ENCODE measurements at places on chromosomes 1 and 21. TPM values are rescaled to one million over a fixed set of nuclear protein-coding genes. Genes with fewer than 3 reads are reported as not detected.

- no peaks in the 10 kb centered on the region for H3K27me3 ChIP-seq
- no peak overlapping the region for H3K4me3 ChIP-seq
- H3K27ac ChIP-seq: no peak overlapping the region
- H3K4me1 ChIP-seq: peaks cover 10% of the 10 kb centered on the region
- DNase-seq: no peak
Observed at GRCh38 chr1:162868972-162869371, 8.0 kb upstream of the CCDC190 start.

DNA sequence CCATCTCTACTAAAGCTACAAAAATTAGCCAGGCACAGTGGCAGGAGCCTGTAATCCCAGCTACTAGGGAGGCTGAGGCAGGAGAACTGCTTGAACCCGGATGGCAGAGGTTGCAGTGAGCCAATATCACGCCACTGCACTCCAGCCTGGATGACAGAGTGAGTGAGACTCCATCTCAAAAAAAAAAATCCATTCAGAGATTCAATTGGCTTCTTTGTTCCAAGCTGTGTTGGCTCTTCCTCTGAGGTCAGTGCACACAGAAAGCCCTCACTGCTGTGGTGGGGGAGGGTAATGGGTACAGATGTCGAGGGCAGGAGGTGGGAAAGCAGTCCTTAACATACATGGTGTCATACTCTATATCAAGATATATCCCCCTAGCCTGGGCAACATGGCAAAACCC, 14.7 kb downstream of the TIE1 start:
- H3K27ac ChIP-seq: no peak overlapping the region
- no peaks in the 10 kb centered on the region for H3K27me3 ChIP-seq
- H3K36me3 ChIP-seq: no peaks in the 10 kb centered on the region
- no peak for DNase-seq

The RIMS3 gene
- not detected for total RNA-seq

The GBP4 gene
- total RNA-seq: not detected

The LRRC71 gene
- not detected for total RNA-seq

GRCh38 chr1:10733474-10734366, 62.7 kb downstream of the CASZ1 start:
- H3K4me3 ChIP-seq: no peak overlapping the region
- no peak for DNase-seq
- H3K27ac ChIP-seq: no peak overlapping the region
- no peaks in the 10 kb centered on the region for H3K4me1 ChIP-seq
- peaks cover 29% of the 10 kb centered on the region for H3K27me3 ChIP-seq

- no peak for DNase-seq
- no peaks in the 10 kb centered on the region for H3K4me1 ChIP-seq
- H3K36me3 ChIP-seq: no peaks in the 10 kb centered on the region
- H3K4me3 ChIP-seq: no peak overlapping the region
- no peaks in the 10 kb centered on the region for H3K27me3 ChIP-seq
- H3K27ac ChIP-seq: no peak overlapping the region
Observed at GRCh38 chr1:207077012-207077411, 11.6 kb upstream of the C4BPB start.

DNA sequence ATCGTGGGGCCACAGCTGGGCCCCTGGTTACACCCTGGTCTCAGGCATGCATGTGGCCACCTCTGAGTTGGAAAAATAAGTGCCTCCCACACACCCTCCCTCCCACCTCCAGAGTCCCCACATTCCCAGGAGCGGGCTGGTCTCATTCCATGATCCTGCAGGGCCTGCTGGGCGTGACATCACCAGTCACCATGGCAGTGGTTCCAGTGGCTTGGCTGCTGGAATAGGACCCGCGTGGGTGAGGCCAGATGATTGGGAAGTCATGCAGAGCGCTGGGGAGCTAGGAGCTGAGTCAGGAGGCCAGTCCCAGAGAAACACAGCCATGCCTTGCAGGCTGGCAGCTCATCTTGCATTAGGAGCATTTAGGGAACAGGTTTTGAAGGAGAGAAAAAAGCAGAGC, 125.4 kb upstream of the TMEM51 start:
- no peaks in the 10 kb centered on the region for H3K36me3 ChIP-seq
- DNase-seq: peak; percentile 98
- H3K27me3 ChIP-seq: no peaks in the 10 kb centered on the region
- H3K27ac ChIP-seq: peak overlapping the region; percentile 86
- H3K4me3 ChIP-seq: 0 out of 2 replicates have a peak overlapping the region, but pooled peaks have one; percentile 16
- peaks cover 22% of the 10 kb centered on the region for H3K4me1 ChIP-seq

DNA sequence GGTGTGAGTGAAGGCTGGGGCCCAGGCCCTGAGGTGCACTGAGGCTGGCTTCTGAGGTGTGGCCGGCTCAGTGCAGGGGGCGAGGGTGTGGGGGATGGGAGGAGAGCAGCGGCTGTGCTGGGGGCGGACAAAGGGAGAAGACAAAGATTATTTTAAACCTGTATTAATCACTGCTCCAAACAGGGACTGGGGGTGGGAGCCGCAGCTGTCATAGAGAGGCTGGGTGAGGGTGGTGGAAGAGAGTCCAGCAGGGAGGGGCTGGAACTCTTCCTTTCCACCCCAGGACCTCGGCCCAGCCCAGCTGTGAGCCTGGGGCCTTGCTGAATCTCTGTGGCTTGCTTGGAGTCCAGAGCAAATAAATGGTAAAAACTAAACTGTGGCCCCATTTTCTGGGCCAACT, 106.9 kb downstream of the KCND3 start:
- H3K27me3 ChIP-seq: no peaks in the 10 kb centered on the region
- no peaks in the 10 kb centered on the region for H3K36me3 ChIP-seq
- no peaks in the 10 kb centered on the region for H3K4me1 ChIP-seq

The TSPAN1 gene
- total RNA-seq: not detected

DNA sequence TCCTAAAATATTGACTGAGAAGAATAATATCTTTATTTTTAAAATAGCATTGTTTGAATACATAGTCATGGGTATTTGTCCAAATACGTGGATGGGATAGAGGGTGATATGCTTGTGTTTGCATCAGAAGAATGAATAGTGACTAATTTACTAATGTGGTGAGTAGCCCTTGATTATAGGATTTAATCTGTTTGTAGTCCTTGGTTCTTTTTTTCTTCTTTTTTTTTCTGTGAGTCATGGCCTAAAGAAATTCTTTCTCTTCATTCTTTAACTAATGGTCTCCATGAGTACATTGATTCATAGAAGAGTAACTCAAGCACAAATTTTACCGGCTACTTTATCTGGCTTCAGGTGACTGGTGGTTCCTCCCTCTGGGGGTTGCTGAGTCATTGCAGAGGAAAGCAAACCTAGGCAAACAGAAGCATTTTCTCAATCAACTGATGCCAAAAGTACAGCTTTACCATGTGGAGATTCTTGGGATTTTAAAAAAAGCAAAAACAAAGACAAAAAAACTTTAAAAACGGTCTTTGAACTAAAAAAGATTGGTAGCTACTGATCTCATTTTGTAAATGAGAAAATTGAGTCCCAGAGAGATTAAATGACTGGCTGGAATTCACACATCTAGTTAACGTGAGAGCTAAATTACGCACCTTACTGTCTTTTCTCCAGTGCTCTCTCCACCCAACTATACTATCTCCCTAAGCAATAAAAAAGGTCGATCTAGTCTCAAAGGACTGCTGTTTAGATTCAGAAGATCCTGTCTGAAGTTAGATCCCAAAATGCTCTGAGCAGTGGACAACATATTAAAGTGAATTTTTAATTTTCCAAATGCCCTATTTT, 40.5 kb downstream of the AK5 start:
- DNase-seq: peak; percentile 90
- peak overlapping the region; percentile 23 for H3K4me3 ChIP-seq
- peaks cover 53% of the 10 kb centered on the region for H3K4me1 ChIP-seq
- no peaks in the 10 kb centered on the region for H3K36me3 ChIP-seq

- no peaks in the 10 kb centered on the region for H3K27me3 ChIP-seq
- peak overlapping the region; percentile 52 for H3K27ac ChIP-seq
- peaks cover 51% of the 10 kb centered on the region for H3K4me1 ChIP-seq
Observed at GRCh38 chr1:64920941-64921589, 45.3 kb downstream of the JAK1 start.

DNA sequence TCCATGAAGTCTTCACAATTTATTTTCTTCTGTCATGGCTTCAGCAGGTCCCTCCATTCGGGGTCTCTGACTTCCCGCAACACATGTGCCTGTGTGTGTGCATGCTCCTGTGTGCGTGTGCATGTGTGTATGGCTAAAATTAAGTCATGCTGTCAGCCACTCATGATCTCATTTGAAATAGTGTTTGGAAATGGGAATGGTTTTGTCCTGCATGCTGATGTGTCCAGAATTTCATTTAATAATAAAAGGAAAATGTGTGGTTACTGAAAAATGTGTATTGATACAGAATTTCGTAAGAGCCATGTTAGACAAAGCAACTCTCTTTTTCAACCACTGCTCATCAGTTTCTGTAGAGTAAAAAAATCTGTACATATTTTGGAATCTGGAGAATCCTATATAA, 123.8 kb upstream of the PRDX6 start:
- DNase-seq: peak; percentile 13
- H3K36me3 ChIP-seq: no peaks in the 10 kb centered on the region
- no peaks in the 10 kb centered on the region for H3K27me3 ChIP-seq
- no peak overlapping the region for H3K4me3 ChIP-seq

- no peak overlapping the region for H3K27ac ChIP-seq
- H3K36me3 ChIP-seq: no peaks in the 10 kb centered on the region
- H3K4me3 ChIP-seq: no peak overlapping the region
- DNase-seq: no peak
- H3K4me1 ChIP-seq: no peaks in the 10 kb centered on the region
Observed at GRCh38 chr1:26081267-26082019, 14.0 kb upstream of the TRIM63 start.

The SAMD11 gene
- 40.9 TPM for total RNA-seq

- H3K4me1 ChIP-seq: peaks cover 7% of the 10 kb centered on the region
- no peak overlapping the region for H3K27ac ChIP-seq
- no peak for DNase-seq
Observed at GRCh38 chr1:212344905-212345304, 59.7 kb downstream of the PPP2R5A start.

The FCGR3A gene
- total RNA-seq: not detected

- no peak for DNase-seq
- no peak overlapping the region for H3K27ac ChIP-seq
- H3K27me3 ChIP-seq: 0 out of 2 replicates have a peak, but pooled peaks cover 10% of the 10 kb centered on the region
- peak overlapping the region; percentile 34 for H3K4me3 ChIP-seq
- H3K4me1 ChIP-seq: no peaks in the 10 kb centered on the region
Observed at GRCh38 chr1:190479050-190479397, 1.4 kb upstream of the BRINP3 start.

The UAP1 gene
- total RNA-seq: 457 TPM

DNA sequence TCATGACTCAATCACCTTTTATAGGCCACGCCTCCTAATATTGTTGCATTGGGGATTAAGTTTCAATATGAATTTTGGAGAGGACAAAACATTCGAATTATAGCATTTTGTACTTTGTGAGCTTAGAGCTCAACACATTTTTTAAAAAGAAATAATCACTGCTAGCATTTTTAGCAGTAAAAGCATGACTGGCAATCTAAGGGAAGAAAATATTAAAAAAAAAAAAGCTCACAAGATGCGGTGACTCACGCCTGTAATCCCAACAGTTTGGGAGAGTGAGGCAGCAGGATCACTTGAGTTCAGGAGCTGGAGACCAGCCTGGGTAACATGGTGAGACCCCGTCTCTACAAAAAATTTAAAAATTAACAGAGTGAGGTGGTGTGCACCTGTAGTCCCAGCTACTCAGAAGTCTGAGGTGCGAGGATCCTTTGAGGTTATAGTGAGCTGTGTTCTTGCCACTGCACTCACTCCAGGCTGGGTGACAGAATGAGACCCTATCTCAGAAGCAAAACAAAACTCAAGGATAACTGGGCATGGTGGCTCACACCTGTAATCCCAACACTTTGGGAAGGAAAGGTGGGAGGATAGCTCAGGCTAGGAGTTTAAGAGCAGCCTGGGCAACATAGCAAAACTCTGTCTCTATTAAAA, 28.8 kb upstream of the DIPK1A start:
- DNase-seq: peak; percentile 83
- peak overlapping the region; percentile 29 for H3K27ac ChIP-seq
- peaks cover 4% of the 10 kb centered on the region for H3K4me1 ChIP-seq
- H3K36me3 ChIP-seq: no peaks in the 10 kb centered on the region

DNA sequence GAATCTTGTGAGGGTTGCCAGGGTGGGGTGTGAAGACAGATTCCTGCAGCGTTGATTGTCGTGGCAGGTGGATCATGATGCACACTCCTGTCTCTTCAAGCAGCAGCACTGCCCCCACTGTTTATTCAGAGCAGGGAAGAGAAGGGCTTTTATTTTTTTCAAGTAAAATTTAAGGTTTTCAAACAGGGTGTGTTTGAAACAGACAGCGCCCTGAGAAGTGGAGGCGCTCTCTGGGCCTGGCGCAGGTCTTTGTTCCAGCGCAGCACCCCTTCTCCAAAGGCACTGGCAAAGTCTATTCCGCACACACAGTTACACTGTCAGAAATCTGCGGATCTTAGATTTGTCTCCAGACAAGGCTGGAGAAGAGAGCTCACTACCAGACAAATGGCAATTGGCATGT, 7.0 kb downstream of the C1orf53 start:
- no peak overlapping the region for H3K27ac ChIP-seq
- peaks cover 64% of the 10 kb centered on the region for H3K27me3 ChIP-seq
- H3K36me3 ChIP-seq: no peaks in the 10 kb centered on the region
- no peak for DNase-seq
- 0 out of 2 replicates have a peak, but pooled peaks cover 6% of the 10 kb centered on the region for H3K4me1 ChIP-seq

DNA sequence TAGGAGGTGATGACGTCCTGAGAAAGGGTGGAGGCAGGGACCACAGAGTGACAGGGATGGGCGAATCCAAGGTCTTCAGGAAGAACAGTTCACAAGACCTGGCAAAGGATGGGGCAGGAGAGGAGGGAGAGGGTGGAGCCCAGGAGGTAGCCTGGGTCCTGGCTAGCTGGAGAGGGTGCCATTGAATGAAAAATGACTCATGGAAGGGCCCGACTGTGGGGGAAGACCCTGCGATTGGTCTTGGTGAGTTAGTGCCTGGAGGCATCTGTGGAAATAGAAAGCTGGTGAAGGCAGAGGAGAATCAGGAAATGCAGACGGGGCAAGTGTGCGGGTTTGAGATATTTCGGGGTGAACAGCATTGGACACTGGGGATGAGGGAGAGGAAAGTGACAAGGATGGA, 60.3 kb upstream of the SLC45A1 start:
- DNase-seq: no peak
- no peaks in the 10 kb centered on the region for H3K36me3 ChIP-seq
- no peaks in the 10 kb centered on the region for H3K27me3 ChIP-seq
- H3K4me1 ChIP-seq: peaks cover 5% of the 10 kb centered on the region
- no peak overlapping the region for H3K27ac ChIP-seq
- no peak overlapping the region for H3K4me3 ChIP-seq

GRCh38 chr1:158054721-158055120, 61.3 kb downstream of the KIRREL1 start:
- no peaks in the 10 kb centered on the region for H3K36me3 ChIP-seq
- no peak overlapping the region for H3K4me3 ChIP-seq
- no peak for DNase-seq
